ENCODE measurements at places on chromosomes 13 and 19.

DNA sequence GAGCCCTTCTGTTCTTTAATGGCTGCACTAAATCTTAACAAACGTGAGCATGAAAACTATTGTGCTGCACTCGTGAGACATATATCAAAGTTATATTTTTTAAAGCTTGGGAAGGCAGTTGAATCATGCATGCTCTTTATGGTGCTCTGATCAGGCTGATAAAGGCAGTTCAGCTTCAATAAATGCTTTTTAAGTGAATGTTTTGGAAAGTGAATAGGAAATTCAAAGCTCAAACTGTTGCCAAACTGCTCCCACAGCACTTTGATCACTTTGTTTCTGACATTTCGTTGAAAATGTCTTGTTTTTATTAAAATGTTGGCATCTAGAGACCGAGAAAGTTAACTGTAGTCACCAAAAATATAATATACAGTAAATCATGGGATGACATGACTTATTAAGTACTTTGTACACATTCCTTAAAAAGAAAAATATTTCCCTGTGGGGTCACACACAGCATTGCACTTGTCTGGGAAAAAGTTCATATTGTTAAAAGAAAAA is 625.7 kb upstream of the PCDH9 start:
- DNase-seq = no peak

DNA sequence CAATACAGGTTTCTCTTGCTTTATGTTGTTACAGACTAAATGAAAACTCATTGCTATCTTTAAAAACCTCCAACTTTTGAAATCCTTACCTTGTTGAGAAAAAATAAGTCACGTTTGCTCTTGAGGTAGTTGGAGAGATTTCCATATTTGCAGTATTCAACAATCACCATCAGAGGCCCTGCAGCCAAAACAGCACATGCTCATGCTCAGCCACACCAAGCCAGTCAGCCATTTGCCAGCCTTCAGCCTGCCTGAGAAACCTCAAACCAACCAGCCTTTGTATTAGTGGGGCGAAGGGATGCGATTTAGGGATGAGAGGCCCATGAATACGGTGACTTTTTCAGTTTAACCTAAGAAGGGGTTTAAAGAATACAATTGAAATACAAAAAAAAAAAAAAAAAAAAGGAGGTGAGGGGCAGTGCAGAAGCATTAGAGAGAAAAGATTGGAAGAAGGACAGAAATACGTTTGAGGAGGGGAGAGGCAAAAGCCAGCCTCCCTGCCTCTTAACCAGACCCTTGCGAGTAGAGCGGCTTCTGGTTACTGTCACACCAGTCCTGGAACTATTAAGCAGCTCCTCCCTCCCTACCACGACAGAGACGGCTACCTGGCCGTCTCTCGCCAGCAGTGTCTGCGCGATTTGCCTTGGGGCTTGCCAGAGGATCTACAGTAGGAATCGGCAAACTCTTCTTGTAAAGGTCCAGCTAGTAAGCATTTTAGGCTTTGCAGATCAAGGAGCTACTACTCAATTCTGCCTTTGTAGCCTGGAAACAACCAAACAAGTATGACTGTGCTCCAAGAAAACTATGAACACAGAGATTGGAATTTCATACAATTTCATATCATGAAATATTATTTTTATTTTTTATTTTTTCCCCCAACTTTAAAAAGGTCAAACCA is 167.3 kb downstream of the FLT1 start:
- DNase-seq = no peak

GRCh38 chr13:42280537-42280936 is 8.6 kb downstream of the AKAP11 start:
- DNase-seq = no peak

DNA sequence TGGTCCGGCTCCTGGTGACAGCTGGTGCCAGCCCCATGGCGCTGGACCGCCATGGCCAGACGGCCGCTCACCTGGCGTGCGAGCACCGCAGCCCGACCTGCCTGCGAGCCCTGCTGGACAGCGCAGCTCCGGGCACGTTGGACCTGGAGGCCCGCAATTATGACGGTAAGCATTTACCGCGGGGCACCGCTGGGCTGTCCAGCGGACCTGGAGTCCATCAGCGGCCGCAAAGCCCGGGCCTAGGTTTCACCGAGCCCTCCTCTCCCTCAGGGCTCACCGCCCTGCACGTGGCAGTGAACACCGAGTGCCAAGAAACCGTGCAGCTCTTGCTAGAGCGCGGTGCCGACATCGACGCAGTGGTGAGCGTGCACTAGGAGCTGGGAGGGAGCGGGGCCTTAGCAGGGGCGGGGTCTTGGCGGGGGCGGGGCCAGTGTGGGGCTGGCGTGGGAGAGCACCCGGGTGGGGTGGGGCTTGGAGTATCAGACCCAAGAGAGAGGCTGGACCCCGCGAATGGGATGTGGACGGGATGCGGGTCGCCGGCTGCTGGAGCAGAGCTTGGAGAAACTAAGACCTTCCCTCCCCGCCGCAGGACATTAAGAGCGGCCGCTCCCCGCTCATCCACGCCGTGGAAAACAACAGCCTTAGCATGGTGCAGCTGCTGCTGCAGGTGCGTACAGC is 8.7 kb downstream of the BCL3 start:
- DNase-seq = no peak

DNA sequence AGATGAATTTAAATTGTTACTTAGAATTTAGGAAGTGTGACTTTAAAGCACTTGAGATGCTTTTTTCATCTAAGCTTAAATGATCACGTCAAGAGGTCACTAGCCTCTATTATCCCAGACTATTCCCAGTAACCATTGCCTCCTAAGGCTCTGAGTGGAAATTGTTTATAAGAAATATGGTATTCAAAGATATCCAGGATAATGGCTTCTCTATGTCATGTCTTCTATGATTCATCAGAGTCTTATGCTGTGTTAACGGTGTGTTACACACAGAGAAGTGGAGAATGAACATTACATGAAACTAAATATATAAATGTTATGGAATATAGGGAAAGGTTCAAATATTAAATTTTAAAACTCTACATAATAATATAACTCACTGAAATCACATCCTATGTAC is 79.8 kb upstream of the NBEA start:
- no peak for DNase-seq

DNA sequence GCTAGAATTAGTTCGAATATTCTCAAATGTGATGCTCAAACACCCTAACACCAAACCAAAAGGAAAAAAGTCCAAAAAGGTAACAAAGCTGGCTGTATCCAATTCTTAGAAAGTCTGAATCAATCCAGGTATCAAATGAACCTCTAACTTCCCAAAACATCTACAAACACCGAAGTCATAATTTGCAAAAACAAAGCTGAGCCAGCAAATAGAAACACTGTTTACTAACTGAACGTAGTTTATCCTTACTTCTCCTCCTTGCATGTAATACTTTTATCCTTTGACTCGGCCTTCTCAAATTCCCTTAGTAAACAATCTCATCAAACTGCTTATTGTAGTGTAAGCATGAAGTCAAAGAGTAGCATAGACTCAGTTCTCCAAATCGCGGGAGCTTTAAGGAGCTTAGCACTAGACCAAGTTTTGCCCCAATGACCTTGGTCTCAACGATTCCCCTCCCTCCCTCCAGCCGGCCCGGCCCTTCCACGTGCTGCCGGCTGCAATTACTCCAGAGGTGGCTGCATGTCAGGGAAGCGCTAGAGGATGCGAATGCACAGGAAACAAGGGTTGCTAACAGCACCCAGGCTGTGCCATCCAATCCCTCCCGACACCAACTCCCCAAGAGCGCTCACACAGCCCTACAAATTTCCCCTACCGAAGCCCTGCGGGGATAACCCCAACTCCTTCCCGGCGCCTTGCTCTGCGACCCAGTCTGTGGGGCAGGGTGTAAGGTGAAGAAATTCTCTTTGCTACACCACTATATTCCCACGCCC is 693 bp downstream of the XPO4 start:
- no peak for DNase-seq

GRCh38 chr19:50906217-50906616 is 5.0 kb downstream of the KLK4 start:
- DNase-seq = no peak

DNA sequence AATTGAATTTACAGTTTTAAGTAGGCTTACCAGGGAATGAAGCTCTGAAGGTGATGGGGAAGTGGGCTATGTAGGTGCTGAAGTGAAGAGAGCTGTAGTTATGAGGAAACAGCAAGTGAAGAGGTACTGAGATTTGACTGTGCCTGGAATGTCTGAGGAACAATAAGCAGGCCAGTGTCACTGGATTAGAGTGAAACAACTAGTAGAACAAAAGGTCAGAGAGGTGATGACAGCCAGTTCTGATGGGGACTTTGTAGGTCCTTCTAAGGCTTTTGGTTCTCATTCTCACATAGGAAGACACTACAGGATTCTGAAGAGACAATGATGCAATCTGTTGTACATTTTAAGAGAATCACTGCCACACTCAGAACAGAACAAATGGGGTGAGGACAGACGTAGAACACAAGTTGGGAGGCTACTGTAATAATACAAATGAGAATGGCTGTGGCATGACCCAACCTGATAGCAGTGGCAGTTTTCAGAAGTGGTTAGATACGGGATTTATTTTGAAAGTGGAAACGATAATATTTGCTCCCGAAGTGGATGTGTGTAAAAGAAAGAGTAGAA is 130.8 kb downstream of the MYCBP2 start:
- no peak for DNase-seq

GRCh38 chr13:37640499-37640898 is 41.9 kb upstream of the POSTN start:
- DNase-seq = no peak

DNA sequence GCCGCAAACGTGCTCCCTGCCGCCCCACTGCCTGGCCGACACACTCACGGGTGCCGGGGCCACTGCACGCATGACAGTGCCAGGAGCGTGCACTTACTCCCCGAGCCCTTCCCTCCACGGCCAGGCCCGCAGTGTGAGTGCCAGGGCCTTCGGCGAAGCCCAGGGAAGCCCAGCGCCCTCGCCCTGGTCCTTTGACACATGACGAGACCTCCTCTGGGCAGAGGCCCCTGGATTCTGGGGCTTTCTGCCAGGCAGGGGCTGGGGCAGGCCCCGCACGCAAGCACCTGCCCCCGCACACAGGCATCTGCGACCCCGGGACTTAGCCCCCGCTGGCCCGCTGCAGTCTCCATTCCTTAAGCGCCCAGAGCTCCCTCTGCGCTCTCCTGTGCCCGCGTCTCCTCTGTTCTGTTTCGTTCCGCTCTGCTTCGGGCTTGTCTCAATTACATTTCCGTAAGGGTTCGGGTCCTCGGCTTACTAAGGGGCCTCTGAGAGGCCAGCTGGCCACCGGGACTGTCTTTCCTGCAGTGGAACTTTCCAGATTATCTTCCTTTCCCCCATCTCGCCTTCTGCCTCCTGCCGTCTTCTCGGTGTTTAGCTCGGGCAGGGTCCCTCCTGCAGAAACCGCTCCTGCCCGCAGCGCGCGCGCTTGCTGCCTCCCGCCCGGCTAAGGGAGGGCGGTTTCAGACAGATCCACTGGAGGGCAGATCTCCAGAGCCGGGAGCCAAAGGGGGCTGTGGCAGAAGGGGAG is 98.8 kb downstream of the ING1 start:
- no peak for DNase-seq

- DNase-seq = no peak
Measured at GRCh38 chr19:51023946-51024345, 2.5 kb downstream of the KLK11 start.

DNA sequence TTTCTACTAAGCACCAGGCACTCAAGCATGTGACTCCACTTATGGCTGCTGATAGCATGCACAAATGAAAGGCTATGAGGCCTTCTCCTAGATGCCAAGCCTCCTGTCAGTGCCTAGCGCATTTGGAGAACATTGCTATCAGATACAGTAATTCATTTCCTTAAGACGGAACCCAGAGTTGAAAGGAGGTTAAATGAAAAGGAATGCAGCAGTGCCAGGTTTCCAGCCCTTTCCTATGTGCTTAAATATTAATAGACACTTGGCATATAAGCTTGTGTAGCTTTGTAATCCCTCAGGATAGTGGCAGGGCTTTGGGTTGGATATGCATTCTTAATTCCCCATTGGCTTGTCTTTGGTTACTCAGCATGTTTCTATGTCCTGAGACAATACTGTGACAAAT is 140.1 kb upstream of the FRY start:
- peak; percentile 64 for DNase-seq

DNA sequence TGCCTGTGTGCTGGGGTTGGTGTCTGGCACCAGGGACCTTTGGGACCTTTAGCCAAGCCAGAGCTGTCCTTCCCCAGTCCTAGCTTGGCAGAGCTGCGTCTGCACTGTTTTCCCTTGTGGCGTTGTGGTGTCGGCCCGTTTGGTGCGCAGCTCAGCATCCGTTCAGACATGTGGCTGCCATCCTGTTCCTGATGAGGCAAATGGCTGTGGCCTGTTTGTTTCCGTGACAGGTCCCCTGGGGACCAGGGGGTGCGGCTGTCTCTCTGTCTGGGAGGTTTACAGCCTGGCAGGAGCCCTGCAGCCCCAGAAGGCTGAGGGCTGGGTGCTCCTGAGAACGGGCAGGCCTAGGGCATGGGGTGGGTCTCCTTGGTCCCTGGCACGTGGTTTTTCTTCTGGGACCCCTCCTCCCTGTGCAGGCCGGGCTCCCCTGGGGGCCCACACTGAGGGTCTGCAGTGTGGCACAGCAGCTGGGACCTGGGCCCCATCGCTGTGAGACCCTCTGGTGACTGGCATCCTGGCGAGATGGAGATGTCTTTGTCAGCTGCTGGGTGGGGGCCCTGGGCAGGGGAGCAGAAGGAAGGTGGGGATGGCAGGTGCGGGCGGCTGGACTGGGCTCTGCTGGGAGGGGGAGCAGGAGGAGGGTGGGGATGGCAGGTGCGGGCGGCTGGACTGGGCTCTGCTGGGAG is 4.0 kb downstream of the SPPL2B start:
- DNase-seq = no peak
